ENCODE measurements at places on chromosomes 3 and 15.
A peak's percentile ranks its signal among the peaks of the same experiment; 100 is the strongest.

DNA sequence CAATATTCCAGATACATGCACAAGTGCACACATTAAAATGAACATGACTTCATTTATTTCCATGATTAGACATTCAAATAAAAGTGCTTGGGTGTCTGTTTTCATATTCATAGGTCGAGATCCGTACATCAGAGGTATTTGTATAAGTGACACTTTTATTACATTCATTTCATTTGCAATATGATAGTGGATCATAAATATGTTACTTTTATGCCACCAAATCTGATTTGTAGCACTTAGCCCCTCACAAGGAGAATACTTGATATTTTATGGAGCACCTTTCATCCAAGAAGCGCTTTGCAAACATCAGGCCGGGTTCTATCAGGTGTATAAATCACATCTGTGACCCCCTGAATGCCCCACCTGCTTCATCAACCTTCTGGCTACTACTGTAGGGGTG lies 100.6 kb downstream of the TOP2B start:
- no peak for DNase-seq

GRCh38 chr3:144524531-144524930 lies 552.9 kb downstream of the DIPK2A start:
- DNase-seq = no peak

GRCh38 chr15:31236184-31237042 lies 90.2 kb upstream of the KLF13 start:
- DNase-seq = peak; percentile 40

DNA sequence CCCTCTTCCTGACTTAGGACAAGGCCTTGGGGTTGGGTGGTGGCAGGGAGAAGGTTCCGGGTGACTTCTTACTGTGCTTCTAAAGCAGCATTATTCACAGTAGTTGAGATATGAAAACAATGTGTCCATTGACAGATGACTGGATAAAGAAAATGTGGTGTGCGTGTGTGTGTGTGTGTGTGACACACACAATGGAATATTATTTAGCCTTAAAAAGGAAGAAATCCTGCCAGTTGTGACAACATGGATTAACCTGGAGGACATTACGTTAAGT lies 128.1 kb upstream of the RASGRP1 start:
- no peak for DNase-seq

- no peak for DNase-seq
Observed at GRCh38 chr3:99524559-99524958, 113.8 kb upstream of the COL8A1 start.

GRCh38 chr15:51119120-51119519 lies 24.4 kb upstream of the TNFAIP8L3 start:
- DNase-seq = no peak

DNA sequence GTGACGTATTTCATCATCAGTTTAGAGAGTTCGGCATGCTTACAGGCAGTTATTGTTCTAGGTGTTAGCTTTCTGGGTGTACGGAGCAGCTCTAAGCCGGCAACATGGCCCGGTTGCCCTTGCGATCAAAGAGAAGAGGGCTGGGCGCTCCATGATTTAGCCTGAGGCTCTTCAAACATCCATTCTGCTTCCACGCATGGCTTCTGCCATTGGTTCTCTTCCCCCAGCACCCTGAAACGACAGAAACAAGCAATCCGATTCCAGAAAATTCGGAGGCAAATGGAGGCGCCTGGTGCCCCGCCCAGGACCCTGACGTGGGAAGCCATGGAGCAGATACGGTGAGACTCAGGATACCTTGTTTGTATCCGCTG lies 574 bp downstream of the NGRN start:
- no peak for DNase-seq

- no peak for DNase-seq
Observed at GRCh38 chr3:94137377-94137776, 74.5 kb downstream of the NSUN3 start.

DNA sequence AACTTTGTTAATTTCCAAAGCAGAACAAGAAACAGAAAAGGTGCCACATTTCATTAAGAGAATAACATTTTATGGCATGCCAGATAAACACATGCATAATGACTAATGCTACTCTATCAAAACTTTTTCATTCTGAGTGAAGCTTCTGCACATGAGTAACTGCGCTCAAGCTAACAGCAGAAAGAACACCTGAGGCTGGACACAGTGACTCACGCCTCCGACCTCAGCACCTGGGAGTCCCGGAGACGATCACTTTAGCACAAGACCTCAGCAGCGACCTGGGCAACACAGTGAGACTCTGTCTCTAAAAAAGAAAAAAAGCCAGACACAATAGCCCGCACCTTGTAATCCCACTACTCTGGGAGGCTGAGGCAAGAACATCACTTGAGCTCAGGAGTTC lies 70.6 kb downstream of the ACAP2 start:
- no peak for DNase-seq

- DNase-seq = no peak
Observed at GRCh38 chr3:15052335-15053242, 12.5 kb downstream of the MRPS25 start.

DNA sequence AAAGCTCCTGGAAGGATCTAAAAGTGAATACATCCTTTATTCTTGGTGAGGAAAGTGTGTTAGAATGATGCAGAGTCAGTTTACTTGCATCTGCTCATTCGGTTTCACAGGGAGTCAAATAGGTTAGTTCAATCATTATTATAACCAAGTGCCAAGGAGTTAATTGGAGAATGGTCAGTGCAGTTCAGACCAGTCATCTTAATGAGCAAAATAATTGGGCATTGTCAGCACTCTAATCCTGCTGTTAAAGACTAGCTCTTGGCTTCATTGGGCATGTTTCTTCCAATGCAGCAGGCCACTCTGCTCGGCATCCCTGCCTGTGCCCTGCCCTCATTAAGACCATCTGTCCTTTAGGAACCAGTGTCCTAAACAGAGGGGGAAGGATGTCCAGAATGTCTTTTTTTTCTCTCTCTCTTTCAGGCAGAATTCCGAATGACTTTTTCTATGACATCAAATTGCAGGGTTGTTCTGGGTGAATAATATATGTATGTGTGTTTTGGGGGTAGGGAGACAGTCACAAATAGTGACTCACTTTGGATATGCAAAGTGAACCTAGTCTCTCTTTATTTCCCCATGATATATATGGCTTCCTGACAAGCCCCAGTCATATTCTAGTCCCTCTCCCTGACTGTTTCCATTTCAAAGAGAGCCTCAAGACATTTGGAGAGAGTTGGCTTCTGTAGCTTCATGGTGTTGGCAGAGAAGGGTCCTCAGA lies 205.4 kb upstream of the TRIM42 start:
- DNase-seq = no peak

DNA sequence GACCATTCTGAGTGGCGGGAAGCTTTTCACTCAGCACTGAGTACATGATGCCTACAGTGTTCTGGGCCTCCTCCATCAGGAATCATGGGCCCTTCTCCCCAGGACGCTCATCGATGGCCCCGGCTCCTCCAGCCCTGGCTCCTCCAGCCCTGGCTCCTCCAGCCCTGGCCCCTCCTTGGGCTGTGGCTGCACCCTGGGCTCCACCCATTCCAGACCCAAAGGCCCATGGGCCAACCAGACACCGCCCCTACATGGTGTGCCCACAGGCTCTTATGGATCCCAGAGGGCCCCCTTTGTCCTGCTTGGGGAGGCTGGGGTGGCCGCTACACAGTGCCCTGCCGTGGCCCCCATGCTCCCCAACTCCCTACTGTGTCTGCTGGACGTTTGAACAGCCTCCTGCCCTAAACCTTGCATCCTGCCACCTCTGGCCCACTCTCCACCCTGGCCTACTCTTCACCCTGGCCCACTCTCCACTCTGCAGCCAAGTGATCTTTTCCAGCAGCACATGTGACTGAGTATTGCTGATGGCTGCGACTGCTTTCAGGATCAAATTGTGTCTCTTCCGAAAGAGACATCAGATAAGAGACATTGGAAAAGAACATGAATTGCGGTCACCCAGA lies 57.9 kb downstream of the APBA2 start:
- DNase-seq = no peak

DNA sequence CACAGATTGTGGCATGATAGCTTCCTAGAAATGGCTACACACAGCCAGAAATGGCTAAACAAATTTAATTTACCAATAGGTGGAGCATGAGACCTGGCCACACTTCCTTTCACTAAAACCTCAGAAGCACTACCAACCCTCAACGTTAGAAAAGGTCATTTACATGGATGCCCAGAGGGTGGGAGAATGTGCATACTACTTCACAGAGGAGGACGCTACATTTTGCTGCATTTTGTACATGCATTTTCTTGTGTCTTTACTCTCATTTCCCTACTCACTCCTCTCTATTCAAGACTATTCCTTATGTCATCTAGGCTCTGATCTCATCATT lies 40.1 kb downstream of the C2CD4B start:
- DNase-seq = peak; percentile 39

DNA sequence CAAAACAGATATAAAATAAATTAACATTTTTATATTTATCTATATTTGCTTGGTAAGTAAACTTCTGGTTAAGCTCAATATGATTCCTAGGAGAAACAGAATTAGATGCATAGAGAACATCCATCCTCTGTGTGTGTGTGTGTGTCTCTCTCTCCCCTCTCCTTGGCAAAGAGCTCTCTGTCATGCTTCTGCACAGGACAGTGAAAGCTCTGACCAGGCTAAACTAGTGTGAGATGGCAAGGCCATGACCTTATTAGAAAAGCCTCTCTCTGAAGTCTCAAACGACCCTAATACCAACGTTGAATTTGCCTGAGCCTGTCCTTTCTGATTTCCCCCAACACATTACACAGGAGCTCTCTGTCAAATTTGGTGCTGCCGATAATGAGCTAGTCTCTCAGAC lies 746.0 kb downstream of the VGLL3 start:
- no peak for DNase-seq

DNA sequence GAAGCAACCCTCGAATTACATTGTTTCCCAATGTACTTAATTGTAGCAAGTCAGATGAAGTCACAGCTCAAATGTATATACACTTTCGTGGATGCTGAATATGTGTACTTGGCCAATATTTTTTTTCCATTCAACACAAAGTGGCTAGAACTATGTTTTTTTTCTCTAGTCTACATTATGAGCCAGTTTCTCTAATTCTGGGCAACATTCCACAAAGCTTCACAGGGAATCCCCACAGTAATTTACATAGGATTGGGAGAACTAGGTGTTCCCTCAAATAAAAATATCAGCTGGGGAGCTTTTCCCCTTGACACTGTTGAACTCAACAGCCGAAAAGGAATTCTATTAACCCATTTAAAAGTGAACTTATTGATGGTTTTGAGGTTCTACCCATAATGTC lies 493.1 kb downstream of the MECOM start:
- no peak for DNase-seq

DNA sequence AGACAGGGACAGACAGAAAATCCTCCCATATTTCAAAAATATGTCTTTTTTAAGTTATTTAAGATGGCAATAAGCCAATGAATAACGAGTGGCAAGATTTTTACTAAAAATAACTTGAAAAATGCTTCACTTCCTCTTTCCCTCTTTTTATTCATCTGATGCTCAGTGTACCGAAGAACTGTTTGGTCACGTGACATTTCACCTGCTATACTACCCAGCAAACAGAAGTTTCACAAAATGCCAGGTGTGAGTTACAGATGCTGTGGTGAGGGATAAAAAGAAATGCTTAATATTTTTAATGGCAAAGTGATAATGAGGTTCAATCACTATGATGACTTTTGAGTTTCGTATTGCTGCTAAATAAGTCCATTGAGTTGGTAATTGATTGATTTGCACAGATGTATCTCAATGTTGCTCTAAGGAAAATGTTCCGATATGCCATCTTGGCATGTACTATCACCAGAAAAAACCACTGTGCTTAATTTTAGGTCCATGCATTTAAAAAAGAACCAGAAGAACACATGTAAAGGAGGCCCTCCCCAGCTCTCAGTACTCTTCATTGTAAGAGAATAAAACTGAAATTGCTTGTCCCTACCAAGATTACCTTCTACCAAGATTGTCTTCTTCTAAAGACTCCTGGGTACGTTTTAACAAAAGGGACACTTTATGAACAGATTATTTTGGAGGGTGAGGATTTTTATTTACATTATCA lies 26.0 kb upstream of the SEC62 start:
- DNase-seq = peak; percentile 99

DNA sequence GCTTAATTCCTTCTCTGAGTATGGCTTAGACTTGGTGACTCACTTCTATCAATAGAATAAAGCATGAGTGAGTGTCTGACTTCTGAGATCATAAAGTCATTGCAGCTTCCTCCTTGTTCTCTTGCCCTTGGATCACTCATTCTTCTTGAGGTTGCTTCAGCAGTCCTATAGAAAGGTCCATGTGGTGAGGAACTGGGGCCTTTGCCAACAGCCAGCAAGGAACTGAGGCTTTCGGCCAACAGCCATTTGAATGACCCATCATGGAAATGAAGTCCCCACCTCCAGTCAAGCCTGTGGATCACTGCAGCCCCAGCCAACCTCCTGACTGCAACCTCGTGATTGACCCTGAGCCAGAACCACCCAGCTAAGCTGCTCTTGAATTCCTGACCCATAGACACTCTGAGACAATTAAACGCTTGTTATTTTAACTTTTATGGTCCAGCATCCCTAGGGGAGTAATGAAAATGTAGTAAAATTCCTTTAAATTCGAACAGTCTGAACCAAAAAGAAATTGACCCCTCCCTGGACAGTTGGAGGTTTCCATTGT lies 84.5 kb downstream of the WDR76 start:
- DNase-seq = no peak

GRCh38 chr3:182621435-182622240 lies 171.7 kb upstream of the ATP11B start:
- peak; percentile 39 for DNase-seq

GRCh38 chr15:93333796-93334195 lies 244.8 kb upstream of the RGMA start:
- DNase-seq = no peak

- DNase-seq = no peak
Observed at GRCh38 chr15:57541805-57542504, 49.7 kb upstream of the MYZAP start.

DNA sequence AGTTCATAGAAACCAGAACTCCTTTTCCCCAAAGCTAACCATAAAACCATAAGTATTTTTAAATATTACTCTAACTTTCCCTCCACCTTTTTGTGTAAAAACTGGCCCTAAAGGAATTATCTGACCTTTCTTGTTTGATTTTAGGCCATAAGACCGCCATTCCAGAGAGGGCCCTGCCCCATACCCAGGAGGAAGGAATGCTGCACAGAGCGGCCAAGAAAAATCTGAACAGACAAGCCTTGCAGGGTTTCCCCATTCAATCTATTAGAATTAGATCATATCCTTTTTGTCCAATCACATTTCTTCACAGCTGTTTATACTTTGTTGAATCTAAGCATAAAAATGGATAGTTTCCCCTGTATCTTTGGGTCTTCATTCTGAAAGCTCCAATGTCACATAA lies 97.1 kb downstream of the B3GALNT1 start:
- no peak for DNase-seq

DNA sequence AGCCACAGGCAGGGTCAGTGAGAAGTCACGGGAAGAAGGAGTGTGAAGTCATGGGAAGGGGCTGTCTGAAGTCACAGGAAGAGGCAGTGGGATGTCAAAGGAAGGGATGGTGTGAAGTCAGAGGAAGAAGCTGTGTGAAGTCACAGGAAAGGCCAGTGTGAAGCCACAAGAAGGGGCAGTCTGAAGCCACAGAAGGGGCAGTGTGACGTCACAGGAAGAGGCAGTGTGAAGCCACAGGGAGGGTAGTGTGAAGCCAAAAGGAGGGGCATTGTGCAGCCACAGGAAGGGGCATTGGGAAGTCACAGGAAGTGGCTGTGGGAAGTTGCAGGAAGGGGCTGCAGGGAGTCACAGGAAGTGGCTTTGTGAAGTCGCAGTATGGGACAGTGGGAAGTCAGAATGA lies 35.1 kb downstream of the GASK1A start:
- no peak for DNase-seq

All from MM.1S (cell line).